ENCODE measurements at places on chromosomes 16 and 17.

- no peak for DNase-seq
Observed at GRCh38 chr17:56031636-56032035, 121.6 kb upstream of the ANKFN1 start.

DNA sequence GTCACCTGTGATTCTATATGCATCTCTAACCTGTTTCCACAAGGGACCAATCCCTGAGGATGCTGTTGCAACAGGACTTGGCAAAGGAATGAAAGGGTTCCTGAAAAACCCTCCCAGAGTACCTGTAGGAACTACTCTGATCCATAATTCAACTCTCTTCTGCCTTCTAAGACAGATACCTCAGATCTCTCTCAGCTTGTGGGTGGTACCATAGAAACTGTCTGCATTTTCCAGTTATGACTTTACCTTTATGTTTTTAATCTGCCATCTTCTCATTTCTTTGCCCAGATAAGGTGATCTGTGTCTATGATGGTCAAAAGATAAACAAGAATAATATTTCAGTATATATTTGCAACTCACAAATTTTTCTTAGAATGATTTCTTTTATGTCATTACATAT is 65.1 kb downstream of the TMC6 start:
- DNase-seq, result no peak

GRCh38 chr17:80428363-80428762 is 13.4 kb downstream of the ENDOV start:
- DNase-seq, result no peak

DNA sequence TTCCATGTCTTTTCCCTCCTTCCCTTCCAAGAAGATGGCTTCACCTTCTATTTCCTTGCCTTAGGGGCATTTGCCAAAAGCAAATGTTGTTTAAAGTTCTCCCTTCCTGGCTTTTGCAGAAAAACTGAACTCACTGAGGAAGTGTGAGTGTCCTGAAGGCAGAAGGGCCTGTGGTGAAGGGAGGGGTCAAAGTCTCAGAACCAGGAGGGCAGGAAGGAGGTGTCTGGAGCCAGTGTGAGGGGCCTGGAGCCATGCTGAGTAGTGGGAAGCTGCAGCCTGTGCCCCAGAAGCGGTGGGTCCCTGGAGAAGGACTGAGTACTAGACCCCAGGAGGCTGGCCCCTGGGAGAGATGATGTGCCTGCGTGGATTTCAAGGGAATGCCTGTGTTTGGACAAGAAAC is 23.8 kb upstream of the SUPT4H1 start:
- no peak for DNase-seq

GRCh38 chr17:52233176-52233575 is 74.7 kb upstream of the CA10 start:
- DNase-seq, result no peak

DNA sequence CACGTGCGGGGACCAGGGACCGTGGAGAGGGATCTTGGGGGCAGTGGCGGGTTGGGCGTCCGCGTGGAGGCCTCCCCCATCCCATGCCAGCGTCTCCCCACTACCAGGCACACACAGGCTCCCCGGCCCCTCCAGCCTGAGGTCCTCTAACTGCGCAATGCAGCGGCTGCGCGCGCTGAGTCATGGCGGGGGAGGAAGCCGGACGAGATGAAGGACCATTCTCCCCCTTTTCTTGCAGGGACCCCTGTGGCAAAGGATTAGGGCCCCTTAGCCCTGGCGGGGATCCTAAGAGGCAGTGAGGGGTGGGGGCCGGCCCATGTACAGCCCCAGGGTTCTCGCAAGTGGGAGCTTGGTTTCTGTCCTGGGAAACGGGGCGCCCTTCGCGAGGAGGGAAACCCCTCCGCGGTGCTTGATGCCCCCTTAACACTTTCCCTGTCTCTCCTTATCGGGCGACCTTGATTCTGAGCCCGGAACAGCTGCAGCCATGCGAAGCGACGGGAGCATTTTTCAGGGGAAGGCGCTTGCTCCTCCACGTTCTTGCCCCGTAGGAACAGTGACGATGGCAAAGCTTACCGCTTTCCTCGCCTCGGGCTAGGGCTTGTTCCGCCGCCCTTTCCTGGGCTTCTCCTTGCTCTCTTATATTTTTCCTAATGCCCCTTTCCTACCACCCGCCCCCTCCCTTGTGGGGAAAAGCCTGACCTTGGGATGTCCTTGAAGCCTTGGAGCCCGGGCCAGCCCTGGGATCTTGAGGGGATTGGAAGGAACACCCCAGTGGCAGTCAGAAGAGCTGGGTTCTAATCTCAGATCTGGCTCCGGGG is 592 bp downstream of the ALDOA start:
- peak; percentile 51 for DNase-seq

GRCh38 chr16:52705122-52705521 is 158.2 kb upstream of the TOX3 start:
- DNase-seq, result no peak

DNA sequence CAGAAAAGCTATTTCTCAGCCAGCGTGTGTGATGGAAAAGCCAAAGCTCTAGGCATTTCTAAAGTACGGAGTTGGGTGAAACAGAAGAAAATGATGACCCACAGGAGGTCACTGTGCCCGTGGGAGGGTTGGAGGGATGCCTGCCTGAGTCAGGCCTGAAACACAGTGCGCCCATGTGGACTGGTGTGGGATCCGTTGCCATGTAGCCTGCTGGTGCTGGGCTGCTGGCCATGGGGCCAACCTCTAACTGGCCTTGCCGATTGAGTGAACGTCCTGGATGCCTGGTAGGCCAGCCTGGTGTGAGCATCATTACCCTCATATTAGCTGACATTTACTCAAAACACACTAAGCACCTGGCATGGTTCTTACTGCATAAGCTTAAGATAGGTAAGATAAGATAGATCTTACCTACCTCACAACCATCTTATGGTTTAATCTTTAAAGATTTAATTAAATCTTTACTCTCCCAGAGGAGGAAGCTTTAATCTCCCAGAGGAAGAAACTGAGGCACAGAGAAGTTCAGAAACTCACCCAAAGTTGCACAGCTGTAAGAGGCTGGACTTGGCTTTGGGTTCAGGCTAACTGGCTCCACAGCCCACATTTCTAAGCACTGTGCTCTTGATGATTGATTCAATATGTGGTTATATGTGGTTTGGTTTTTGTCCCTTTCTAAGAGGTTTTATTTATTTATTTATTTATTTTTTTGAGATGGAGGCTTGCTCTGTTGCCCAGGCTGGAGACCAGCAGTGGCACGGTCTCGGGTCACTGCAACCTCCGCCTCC is 15.7 kb downstream of the MGAT5B start:
- no peak for DNase-seq

DNA sequence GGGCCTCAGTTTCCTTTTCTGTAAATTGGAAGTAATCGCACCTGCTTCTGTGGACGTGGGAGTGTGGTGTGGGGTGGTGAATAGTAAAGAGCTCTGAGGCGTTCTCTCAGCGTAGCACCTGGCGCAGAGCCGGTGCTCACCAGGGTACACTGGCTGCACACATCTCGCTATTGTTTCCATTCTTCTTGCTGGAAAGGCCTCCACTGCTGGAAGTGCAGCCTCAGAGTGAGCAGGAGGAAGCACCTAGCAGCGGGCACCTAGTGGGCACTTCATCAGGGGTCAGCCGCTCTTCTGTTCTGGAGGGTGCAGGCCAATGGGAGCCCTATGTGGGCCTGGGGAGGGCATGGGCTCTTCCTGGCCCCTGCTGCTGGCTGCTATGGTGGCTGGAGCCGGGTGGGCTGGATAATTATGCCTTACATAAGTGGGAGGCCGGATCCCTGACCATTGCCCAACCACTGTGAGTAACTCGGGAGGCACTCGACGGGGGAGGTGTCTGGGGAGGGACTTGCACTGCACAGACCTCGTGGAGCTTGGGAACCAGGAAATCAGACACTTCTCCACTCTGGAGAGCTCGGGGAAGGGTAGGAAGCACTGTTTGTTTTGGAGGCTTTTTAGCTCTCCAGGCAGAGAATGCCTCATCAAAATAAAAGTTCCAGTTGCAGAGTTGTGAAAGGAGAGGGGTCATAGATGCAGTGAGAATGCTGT is 1.7 kb downstream of the MAP2K3 start:
- DNase-seq, result peak; percentile 51

DNA sequence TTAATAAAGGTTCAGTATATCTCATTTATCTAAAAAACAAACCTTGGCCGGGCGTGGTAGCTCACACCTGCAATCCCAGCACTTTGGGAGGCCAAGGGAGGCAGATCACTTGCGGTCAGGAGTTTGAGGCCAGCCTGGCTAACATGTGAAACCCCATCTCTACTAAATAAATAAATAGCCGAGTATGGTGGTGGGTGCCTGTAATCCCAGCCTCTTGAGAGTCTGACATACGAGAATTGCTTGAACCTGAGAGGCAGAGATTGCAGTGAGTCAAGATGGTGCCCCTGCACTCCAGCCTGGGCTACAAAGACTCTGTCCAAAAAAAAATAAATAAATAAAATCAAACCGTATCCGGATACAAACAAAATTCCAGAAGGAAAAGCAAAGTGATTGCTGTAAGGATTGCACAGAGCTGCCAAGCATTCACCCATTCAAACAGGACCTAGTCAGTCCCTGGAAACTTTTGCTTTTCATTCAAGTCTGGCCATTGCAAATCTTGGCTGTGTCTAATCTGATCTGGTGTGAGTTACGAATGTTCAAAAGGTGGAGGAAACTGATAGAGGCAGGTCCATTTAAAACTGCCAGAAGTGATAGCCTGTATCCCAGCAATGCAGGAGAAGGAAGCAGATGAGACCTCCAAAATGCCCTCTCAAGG is 102.5 kb upstream of the CLEC3A start:
- no peak for DNase-seq

DNA sequence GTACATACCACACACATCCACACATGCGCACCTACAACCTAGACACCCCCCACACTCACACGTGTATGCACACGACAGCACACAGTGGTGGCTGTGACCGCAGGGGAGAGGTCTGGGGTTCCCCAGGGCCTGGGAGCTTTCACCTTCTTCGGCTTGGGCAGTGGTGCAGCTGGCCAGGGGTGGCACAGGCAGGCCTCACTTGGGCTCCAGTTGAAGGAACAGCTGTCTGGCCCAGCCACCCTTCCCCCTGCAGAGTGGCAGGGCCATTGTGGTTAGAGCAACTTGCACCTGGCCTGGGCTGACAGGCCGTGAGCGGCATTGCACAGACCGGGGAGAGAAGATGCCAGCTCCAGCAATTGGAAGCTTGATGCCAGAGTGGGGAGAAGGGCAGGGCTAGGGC is 114.5 kb upstream of the GSE1 start:
- DNase-seq, result no peak

GRCh38 chr17:76757256-76757655 is 19.3 kb downstream of the MFSD11 start:
- DNase-seq, result no peak

DNA sequence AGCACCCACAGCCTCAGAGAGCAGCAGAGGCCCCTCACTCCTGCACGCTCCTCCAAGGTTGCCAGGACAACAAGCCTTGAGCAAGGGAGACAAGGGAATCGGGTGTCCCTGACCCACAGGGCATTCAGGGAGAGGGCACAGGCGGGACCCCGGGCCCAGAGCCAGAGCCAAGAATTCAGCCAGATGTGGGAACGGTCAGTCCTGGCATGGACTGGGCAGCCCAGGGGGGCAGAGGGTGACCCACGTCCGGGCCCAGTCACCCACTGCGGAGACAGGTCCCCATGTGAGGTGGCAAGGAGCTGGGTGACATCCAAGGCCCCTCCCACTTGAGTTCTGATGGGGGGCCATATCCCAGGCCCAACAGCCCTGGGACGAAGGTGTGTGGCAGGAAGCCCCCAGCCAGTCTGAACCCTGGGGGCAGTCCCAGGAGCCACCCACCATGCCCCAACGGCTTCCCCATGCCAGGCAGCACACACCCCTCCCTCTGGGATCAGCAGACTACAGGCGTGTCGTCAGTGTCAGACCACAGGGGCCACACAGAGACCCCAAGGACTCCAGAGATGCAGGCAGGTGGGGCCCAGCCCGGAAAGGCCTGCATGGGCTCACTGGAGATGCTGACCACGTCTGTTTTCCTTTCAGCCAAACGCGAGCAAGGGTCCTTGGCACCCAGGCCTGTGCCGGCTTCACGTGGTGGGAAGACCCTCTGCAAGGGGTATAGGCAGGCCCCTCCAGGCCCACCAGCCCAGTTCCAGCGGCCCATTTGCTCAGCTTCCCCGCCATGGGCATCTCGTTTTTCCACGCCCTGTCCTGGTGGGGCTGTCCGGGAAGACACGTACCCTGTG is 23.0 kb downstream of the USP6 start:
- DNase-seq, result no peak

- DNase-seq, result no peak
Observed at GRCh38 chr16:672371-672770, 3.1 kb upstream of the RHBDL1 start.

DNA sequence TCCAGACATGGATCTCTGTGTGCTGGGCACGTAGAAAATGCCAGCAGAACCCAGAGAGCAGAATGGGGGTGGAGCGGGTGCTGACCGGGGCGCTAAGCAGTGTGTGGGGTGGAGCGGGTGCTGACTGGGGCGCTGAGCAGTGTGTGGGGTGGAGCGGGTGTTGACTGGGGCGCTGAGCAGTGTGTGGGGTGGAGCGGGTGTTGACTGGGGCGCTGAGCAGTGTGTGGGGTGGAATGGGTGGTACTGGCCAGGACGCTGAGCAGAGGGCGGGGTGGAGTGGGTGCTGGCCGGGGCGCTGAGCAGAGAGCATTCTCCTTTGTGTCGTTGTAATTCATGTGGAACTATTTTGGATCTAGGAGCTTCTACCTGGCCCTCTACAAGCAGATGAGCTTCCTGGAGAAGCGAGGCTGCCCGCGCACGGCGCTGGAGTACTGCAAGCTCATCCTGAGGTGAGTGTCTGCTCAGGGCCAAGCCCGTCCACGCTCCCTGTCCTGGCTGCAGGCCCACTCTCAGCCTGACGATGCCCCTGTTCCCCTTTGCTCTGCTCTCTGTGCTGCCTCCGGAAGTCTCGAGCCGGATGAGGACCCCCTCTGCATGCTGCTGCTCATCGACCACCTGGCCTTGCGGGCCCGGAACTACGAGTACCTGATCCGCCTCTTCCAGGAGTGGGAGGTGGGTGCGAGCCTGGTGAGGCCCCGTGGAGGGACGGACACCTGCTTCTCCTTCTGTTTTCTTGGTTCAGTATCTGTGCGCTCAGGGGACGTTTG is 20.3 kb upstream of the MC1R start:
- DNase-seq, result no peak

GRCh38 chr17:72021417-72022041 is 99.3 kb upstream of the SOX9 start:
- DNase-seq, result no peak

- no peak for DNase-seq
Observed at GRCh38 chr16:74846714-74847113, 72.1 kb upstream of the FA2H start.

- peak; percentile 48 for DNase-seq
Observed at GRCh38 chr17:15944759-15945526, at the start of gene ADORA2B. Gene ADORA2B (plus strand): TSS chr17:15945130. CDS start chr17:15945249, 119 bp downstream.

GRCh38 chr17:79836972-79837887 is 2.0 kb downstream of the CBX4 start:
- DNase-seq, result peak; percentile 38

GRCh38 chr16:19890901-19891300 is 6.3 kb upstream of the GPRC5B start:
- DNase-seq, result no peak

GRCh38 chr17:45841883-45842525 is 2.7 kb upstream of the SPPL2C start:
- no peak for DNase-seq
